Renal pelvis (tissue), 12 donors: ENCODE measurements at places on chromosomes 7 and 10.

GRCh38 chr7:110084181-110084807, 1006.6 kb upstream of the LRRN3 start:
- DNase-seq = no peak

DNA sequence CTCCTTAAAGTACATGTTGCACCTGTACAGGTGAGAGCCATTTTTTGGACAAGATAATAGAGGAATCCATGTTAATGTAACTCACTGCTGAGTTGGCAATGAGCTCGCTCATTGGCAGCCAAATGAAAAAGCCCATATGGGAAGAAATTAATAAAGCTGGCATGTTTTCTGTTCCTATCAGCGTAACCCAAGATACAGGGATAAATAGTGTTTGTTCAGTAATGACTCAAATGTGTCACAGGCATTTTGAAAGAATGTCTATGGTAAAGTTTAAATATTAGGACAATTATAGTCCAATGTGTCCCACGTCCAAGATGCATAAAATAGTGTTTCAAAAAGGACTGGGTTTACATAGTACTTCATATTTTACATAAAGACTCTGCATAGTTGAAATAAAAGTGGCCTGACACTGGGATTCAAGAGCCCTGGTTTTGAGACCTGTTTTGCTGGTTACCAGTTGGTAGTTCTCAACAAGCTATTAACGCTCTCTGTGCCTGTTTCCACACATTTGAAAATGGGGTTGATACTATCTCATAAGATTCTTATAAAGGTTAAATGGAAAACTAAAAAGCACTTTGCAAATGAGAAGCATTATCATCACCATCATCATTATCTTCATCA, 49.1 kb downstream of the MTURN start:
- no peak for DNase-seq

- no peak for DNase-seq
These were observed 369.6 kb upstream of the POT1 start for GRCh38 chr7:125299003-125299765.

GRCh38 chr10:73092830-73093229, 3.8 kb downstream of the P4HA1 start:
- no peak for DNase-seq

DNA sequence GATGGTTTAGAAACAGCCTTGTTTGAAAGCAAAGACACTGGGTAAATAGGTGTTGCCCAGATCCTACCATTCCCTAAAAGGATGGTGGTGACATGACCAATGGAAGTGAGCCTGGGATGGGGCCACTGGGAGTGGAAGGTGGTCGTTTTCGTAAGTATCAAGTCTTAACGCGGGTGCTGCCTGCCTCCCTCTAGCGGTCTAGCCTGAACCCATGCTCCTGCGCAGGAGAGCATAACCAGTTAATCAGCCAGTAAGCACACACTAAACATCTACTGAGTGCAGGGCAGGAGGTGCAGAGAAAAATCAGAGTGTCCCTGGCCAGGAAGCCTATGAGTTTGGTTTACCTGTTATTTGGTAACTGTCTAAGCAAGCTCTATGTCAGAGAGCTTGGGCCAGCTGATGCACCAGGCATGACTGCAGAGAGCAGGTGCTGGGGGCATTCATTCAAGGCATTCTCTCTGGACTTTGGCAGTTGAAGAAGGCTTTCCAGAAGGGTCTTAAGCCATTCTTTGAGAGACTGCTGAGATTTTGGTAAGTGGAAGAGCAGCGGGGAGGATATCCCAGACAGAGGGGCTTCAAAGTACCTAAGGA, 930 bp downstream of the GARIN1A start:
- peak; percentile 14 for DNase-seq

DNA sequence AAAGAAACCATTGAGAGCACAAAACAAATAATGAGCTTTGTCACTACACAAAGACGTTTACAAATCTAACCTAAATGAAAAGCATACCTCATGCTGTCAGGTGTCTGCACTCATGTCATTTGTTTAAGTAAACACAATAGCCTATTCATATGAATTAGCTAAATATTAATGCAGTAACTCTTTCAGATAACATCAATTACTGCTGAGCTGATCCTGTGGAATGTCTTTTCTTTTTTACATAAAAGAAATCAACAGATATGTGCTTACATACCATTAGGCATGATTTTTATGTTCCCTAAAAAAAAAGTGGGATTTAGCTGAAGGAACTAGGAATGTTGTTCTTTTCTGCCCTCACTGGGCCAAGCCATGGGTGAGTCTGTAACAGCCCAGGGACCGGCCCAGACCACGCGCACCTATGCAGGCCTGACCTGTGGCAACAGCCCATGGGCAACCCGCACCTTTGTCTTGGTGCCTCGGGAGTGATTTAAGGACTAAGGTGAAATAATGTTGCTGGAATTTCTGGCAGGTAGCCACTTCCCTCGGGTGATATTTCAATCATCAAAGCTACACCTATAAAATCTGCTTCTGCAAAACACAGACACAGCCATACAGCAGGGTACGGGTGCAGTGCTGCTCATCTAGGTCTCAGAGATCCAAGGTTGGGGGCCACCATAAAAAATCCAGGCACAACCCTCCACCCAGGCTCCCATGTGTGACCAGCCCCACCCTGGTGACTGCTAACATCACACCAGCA, 44.6 kb downstream of the FGFR2 start:
- DNase-seq = peak; percentile 73

- DNase-seq = peak; percentile 77
These were observed 91.0 kb upstream of the COL1A2 start for GRCh38 chr7:94303695-94304094.

DNA sequence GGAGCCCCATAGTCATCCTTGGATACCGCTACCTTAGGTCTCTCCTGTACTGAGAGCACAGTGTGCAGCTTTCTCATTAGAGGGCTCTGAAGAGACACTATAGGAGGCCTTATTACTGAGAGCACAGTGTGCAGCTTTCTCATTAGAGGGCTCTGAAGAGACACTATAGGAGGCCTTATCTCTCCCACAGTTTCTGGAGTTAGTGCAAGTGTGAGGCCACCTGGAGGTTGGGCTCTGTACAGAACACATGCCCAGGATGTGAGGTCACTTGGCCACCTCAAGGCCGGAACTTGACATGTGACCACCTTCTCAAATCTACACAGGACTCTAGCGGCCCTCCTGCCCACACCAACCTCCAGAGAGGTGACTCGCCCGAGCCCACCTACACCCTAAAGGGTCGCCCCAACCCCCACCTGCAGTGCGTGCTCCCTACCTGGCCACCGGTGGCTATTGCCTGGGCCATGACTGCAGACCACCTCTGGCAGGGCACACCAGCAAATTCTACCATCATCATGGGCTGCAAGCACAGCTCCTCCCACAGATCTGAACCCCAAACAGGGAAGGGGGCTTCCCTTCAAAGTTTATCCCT, 24.6 kb downstream of the FRMPD2 start:
- no peak for DNase-seq

GRCh38 chr10:102109166-102110116, 10.7 kb downstream of the LDB1 start:
- no peak for DNase-seq

GRCh38 chr7:31476941-31477677, 36.8 kb upstream of the ITPRID1 start:
- DNase-seq = no peak

GRCh38 chr7:28996836-28997235, 38.7 kb upstream of the TRIL start:
- no peak for DNase-seq

- no peak for DNase-seq
These were observed 44.9 kb downstream of the MINDY4 start for GRCh38 chr7:30815951-30816644.

DNA sequence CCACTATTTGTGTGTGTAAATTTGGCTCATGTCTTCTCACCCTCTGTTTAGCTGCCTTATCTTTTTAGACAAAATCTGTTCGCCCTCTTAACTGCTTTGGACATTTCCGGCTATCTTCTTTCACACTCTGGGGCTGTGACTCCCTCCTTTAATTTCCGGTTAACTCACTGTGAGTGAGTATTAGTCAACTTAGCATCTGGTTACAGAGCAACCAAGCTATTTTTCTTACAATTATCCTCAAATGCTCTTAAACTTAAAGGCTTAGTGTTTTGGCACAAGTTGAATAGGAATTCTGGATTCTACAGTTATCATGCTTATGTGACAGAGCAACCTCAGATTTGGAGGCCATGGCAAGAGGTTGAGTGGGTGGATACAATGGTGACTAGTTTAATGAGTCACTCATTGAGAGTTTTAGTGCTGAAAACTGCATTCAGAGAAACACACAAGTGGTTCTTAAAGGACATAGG, 177.6 kb upstream of the SEMA3A start:
- DNase-seq = peak; percentile 8

DNA sequence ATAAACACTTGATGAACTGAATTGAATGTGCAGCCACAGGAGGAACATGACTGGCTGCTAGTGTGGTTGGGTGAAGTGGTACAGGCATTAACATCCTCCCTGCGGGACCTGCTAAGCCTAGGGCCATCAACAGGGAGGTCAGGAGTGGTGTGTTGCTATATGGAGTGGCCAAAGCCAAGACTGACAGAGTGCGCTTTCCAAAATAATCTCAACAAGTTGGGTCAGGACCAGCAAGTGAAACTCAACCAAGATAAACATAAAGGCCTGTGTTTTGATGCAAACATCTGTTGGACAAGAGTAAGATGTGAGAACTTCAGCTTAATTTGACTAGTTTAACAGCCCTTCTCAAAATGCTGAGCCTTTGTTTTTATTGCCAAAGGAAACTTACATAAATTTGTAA, 97.7 kb downstream of the WDFY4 start:
- DNase-seq = no peak

- DNase-seq = no peak
These were observed 486 bp upstream of the LHFPL3 start for GRCh38 chr7:104327938-104328295.

GRCh38 chr7:49669692-49670260, 103.7 kb upstream of the VWC2 start:
- no peak for DNase-seq

DNA sequence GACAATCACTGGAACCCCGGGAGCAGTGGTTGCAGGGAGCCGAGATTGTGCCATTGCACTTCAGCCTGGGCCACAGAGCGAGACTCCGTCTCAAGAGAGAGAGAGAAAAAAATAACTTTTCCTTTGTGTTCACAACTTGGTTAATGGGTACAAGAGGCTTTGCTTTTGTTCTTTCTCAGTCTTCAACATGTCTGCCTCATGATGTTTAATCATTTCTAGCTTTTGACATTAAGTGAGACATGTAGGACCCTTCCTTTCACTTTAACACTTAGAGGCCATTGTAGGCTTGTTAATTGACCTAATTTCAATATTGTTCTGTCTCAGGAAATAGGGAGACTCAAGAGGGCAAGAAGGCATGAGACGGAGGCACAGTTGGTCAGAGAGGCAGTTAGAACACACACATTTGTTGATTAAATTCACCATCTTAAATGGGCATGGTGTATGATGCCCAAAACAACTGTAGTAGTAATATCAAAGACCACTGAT, 9.3 kb upstream of the CRCP start:
- DNase-seq = no peak

DNA sequence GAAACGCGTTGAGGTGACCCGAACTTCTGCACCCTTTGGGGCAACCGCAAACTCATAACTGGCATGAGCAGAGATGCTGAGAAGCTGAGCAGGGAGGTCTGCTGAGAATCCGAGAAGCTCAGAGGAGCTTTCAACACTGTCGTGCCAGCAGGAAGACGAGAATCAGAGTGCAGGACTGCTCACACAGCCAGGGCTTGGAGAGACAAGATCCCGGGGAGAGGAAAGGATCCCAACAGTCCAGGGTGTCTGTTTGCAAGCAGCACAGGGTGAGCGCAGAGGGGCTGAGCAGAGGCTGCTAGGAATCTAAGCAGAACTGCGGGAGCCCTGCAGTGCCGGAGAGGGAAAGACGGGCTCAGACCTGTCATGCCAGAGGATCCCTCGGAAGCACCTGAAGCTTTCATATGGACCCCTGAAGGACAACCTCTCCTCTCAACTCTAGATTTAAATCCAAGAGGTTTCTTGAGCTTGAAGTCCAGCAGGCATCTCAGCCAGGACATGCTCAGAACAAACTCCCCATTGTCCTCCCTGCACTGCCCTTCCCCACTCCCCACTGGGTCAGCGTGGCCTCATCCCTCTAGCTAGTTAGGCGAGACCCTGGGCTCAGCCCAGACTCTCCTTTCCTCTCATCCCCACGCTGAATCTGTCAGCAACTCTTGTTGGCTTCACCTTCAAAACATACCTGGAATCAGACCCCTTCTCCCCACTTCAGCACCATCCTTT, 40.7 kb downstream of the FOXL3 start:
- DNase-seq = no peak

GRCh38 chr10:114103284-114103683, 59.6 kb downstream of the ADRB1 start:
- DNase-seq = peak; percentile 52

GRCh38 chr10:78212060-78212785, 178.6 kb downstream of the RPS24 start:
- no peak for DNase-seq

- DNase-seq = no peak
These were observed 221.5 kb upstream of the TMEM229A start for GRCh38 chr7:124254396-124254795.

DNA sequence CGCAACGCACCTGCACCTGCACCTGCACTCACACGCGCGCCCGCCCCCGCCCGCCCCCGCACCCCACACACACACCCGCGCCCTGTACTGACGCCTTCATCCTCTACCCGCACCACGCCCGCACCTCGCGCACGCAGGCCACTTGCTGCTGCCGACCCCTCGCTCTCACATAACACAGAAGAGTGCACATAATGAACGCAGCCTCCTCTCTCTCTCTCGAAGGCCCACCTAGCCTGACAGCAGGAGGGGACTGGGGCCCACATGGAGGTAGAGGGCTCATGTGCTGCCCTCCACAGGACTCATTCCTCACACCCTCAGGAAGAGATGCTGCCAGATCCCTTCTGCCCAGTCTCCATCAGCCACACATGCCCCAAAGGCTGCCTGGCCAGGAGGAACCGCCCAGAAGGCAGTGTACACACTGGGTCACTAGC, 432 bp upstream of the CAMK2B start:
- no peak for DNase-seq

DNA sequence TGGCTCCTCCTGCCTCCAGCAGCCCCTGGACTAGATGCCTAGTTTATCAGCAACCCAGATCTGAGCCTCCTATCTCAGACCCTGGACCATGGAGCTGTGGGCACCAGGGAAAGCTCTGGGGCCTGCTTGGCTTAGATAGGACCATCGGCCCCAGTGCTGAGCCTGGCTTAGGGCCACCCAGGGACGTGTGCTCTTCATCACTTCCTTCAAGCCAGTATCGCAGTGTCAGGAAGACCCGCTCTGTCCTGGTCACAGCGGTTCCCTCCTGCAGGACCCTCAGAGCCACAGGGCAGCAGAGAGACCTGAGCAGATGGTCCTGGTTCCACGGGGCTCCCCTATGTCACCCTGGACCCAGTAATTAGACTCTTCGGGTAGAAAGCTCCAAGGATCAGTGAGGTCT, 105.7 kb upstream of the FAM20C start:
- DNase-seq = no peak

DNA sequence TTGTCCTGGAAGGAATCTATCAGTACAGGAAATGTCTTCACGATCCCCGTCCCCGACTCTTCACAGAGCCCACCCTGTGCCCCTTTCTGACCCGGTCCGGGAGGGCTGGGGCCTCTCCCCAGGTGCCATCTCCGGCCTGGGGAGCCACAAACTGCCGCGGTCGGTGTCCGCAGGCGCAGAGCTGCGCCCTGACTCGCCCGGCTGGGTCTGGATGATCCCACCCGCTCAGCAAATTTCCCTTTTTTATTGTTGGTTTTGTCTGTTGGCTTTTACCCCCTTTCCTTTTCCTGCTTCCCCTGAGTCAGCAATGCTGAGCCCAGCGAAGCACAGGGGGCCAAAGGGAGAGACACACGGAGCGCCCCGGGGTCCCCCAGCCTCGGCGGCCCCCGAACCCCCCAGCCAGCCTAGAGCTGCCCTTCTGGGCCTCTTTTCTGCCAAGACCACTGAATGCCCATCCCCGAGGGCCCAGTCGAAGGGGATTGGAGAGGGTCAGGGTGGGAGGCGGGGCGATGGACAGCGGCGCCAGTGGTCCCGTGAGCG, 30.9 kb downstream of the LEP start:
- DNase-seq = no peak
